Thyroid gland (tissue), 4 donors: ENCODE measurements at places on chromosomes 3 and 15. TPM values are rescaled to one million over a fixed set of nuclear protein-coding genes. Genes with fewer than 3 reads are reported as not detected.

DNA sequence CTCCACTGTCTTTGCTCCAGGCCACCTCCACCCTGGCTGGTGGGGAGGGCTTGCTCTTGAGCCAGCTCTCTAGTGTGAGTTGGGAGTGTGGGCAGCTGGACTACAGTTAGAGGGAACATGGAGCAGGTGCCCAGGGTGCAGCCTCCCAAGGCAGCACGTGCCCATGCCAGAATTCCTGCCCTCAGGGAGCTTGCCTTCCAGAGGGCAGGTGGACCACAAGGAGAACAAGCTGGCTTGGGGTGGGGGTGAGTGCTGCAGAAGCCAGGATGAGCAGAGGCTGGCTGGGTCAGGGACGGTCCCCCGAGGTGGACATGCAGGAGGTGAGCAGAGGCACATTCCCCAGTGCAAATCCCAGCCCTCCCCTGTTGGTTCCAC lies 89.5 kb downstream of the VGLL4 start:
- no peaks in the 10 kb centered on the region for H3K27me3 ChIP-seq
- DNase-seq, result no peak
- peaks cover 13% of the 10 kb centered on the region for H3K36me3 ChIP-seq
- peak overlapping the region; percentile 61 for H3K27ac ChIP-seq
- no peak overlapping the region for H3K4me3 ChIP-seq

MYLK gene
- 42.6 TPM for total RNA-seq

DNA sequence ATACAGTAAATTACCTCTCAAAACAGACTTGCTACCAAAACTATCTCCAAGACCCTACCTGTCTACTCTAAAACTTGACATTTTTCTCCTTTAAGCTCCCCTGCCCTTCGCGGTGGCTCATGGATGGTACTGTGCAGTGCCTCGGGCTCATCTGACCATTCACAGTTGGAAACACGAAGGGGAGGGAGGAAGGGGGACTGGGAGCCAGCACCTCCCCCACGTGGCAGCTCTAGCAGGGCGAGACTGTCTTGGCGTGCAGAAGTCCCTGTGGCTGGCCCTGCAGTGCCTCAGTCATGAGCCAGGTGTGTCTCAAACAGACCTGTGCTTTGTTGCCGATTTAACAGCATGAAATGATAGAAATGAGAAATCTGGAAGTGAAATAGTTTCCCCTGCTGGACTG lies 372.0 kb downstream of the GABRG3 start:
- H3K27me3 ChIP-seq, result no peaks in the 10 kb centered on the region
- DNase-seq, result peak; percentile 11
- no peaks in the 10 kb centered on the region for H3K36me3 ChIP-seq

GRCh38 chr15:93044301-93045190 lies 44.5 kb downstream of the RGMA start:
- no peak for DNase-seq
- H3K4me1 ChIP-seq, result peaks cover 3% of the 10 kb centered on the region
- no peaks in the 10 kb centered on the region for H3K27me3 ChIP-seq
- H3K4me3 ChIP-seq, result no peak overlapping the region
- no peaks in the 10 kb centered on the region for H3K36me3 ChIP-seq
- H3K27ac ChIP-seq, result no peak overlapping the region

DNA sequence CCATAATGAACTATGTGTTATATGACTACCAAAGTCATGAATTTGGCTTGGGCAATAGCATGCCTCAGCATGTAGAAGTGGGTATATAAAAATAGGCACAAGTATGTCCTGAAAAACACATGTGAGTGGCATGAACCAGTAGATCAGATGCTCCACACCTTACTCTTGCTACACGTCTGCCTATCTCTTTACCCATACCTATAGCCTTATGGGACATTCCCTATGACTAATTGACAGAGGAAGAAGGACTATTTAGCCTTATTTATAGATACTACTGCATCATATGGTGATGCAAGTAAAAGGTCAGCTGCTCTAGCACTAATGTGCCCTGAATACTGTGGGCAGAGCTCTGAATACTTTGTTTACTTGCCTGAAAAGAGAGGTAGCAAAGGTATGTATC lies 81.0 kb upstream of the ZPLD1 start:
- no peaks in the 10 kb centered on the region for H3K4me1 ChIP-seq
- H3K27ac ChIP-seq, result no peak overlapping the region
- H3K27me3 ChIP-seq, result no peaks in the 10 kb centered on the region
- DNase-seq, result no peak

DNA sequence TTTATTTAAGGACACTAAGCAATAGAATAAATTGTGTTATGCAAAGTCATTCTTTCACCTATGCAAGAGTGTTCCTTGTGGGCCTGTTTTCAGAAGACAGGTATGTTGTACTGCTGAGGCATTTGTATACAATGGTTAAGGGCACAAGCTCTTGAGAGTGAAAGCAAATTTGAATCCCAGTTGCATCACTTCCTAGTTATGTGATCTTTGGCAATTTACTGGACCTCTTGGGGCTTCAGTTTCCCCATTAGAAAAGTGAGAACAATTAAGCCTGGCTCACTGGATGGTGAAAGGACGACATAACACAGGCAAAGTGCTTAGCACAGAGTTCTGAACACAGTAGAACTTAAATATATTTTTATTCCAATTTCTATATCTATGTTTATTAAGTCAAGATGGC lies 117.4 kb downstream of the EFHB start:
- H3K27me3 ChIP-seq, result no peaks in the 10 kb centered on the region
- DNase-seq, result no peak
- H3K27ac ChIP-seq, result no peak overlapping the region
- no peaks in the 10 kb centered on the region for H3K36me3 ChIP-seq

BSN gene
- 0.56 TPM for total RNA-seq

DNA sequence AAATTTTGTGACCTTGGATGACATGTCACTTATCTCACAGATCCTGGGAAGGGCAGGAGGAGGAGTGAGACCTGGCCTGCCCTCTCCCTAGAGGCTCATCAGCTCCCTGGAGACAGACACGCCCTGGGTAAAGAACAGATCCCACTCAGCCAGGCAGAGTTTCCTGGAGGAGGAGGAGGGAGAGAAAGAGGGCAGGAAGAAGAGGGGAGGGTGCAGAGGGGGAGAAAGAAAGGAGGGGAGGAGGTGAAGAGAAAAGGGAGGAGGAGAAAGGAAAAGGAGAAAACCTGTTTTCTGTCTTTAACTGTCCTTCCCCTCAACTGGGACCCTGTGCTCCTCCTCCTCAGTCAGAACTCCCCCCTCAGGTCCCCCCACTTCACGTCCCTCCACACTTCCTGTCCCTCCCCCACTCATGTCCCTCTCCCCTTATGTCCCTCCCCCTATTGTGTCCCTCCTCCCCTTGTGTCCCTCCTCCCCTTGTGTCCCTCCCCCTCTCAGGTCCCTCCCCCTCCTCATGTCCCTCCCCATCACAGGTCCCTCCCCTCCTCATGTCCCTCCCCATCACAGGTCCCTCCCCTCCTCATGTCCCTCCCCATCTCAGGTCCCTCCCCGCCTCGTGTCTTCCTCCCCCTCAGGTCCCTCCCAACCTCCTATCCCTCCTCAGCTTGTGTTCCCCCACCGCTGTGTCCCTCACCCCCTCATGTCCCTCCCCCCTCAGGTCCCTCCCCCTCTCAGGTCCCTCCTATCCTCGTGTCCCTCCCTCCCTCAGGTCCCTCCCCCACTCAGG lies 52.3 kb upstream of the CGNL1 start:
- H3K27me3 ChIP-seq, result no peaks in the 10 kb centered on the region
- H3K27ac ChIP-seq, result no peak overlapping the region
- H3K4me1 ChIP-seq, result peaks cover 14% of the 10 kb centered on the region

DNA sequence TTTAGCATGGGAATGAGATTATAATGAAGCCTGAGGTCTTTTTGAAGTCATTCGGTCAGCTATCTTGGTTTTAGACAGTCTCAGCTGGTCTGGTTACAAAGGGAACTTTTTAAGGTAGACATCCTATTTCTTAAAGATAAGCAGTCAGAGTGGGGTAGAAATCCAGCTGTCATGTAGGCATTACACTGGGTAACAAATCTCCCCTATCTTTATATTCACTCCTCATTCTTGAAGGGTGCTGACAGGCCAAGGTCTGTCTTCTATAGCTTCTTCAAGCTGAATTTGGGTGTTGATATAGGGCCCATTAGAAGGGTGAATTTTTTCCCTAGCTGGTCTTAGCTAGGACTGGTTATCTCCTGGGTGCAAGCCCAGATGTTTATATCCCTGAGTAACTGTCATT lies 21.2 kb upstream of the NDN start:
- no peaks in the 10 kb centered on the region for H3K27me3 ChIP-seq
- H3K36me3 ChIP-seq, result no peaks in the 10 kb centered on the region
- no peak for DNase-seq
- H3K4me1 ChIP-seq, result no peaks in the 10 kb centered on the region
- H3K4me3 ChIP-seq, result no peak overlapping the region

DNA sequence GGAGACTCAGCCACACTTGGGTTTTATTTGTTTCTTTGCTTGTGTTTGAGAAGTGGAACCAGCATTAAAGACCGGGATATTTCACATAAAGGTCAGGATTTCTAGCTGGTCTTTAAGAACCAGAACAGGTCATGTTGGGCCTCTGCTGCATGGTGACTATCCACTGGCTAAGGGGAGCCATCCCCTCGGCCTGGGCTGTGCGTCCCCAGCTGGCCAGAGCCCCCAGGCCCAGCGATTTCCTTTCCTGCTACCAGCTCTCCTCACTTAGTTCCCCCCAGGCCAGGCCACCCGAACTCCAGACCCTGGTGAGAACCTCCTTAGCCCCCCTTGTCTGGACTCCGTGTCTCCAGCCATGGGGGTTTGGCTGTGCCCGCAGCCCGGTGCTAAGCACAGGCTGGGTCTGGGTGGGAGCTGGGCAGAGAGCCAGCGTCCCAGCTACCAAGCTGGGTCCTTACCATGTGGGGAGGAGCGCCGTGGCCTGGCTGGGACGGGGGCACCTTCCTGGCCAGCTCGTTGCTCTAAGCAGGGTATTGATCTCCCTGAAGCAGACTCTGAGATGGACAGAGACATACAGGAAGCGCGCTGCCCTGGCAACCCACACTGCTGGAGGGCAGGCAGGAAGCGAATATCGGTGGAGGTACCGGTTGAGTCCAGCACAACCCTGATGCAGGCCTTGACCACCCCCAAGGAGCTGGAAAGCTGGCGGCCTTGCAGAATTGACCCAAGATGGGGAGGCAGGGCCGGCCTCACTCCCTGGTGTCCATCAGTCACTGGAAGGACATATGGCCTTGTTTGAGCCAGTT lies 49.4 kb downstream of the KLF15 start:
- no peaks in the 10 kb centered on the region for H3K4me1 ChIP-seq
- no peak overlapping the region for H3K27ac ChIP-seq
- H3K27me3 ChIP-seq, result no peaks in the 10 kb centered on the region
- no peak overlapping the region for H3K4me3 ChIP-seq
- no peaks in the 10 kb centered on the region for H3K36me3 ChIP-seq

DNA sequence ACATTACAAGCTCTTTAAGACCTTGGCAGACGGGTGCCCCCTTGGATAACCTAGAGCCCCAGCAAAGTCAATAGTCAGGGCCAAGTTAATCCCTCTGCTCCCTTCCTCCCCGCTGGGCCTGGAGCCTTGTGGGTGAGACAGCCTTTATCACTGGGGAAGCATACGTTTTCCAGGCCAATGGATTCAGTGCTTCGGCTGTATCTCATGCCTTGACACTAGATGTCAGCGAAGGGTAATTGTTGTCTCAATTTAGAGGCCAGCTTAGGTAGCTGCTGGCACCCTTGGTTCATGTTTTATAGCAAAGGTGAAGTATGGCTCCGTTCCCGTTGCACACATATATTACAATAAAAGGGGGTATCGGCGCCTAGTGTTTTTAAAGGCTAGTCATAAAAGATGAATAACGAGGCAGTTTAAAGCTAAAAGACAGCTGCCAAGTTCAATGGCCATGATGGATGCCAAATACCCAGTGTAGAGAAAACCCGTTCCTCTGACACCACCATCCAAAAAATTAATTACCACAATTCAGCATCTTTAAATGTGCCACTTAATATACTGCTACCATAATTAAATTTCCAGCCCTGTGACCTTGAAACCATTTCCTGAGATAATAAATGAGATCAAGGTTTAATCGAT lies 52.3 kb upstream of the BNIP2 start:
- H3K27ac ChIP-seq, result no peak overlapping the region
- H3K27me3 ChIP-seq, result no peaks in the 10 kb centered on the region
- no peaks in the 10 kb centered on the region for H3K4me1 ChIP-seq
- no peak for DNase-seq
- H3K36me3 ChIP-seq, result no peaks in the 10 kb centered on the region
- H3K4me3 ChIP-seq, result no peak overlapping the region

DNA sequence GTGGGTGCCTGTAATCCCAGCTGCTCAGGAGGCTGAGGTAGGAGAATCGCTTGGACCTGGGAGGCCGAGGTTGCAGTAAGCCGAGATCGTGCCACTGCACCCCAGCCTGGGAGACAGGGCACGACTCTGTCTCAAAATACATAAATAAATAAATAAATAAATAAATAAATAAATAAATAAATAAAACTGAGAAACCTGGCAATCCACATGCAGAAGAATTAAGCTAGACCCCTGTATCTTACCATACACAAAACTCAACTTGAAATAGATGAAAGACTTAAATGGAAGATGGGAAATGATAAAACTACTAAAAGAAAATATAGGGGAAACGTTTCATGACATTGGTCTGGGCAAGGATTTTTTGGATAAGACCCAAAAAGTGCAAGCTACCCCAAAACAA lies 58.0 kb downstream of the ATP13A4 start:
- no peaks in the 10 kb centered on the region for H3K36me3 ChIP-seq
- H3K27me3 ChIP-seq, result no peaks in the 10 kb centered on the region
- H3K4me1 ChIP-seq, result peaks cover 13% of the 10 kb centered on the region
- H3K4me3 ChIP-seq, result no peak overlapping the region
- no peak for DNase-seq

DNA sequence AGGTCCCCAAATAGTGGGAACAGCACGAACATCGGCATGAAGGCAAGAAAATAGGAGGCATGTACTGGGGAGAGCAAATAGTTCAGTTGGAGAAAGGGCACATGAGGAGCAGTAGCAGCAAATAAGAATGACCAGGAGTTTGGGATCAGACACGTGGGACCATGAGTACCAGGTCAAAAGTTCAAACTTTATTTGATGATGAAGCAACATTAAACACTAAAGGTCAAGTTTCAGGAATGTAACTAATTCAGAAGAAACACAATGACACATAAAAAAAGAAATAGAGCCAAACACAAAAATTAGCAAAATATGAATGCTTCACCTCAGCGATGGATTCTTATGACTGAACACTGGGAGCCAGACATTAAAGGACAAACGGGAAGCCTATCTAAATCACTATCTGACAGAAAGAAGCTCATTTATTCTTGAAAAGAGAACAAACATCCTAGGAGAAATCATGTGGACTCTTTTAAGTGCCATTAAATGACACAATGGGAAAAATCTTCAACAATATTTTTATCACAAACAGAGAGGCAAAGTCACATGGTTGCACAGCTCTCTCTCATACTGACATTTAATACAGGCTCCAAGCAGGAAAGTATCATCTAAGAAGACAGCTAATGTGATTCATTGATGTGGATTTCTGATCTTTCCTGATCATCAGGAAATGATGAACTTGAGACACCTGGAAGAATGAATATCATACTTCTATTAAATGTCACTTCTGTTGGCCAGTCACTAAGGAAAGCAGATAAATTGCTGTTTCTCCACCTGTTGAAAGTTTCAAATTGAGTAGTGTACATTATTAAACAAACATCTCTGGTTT lies 216.9 kb upstream of the THBS1 start:
- H3K27ac ChIP-seq, result no peak overlapping the region
- no peak for DNase-seq
- H3K36me3 ChIP-seq, result no peaks in the 10 kb centered on the region
- H3K4me3 ChIP-seq, result no peak overlapping the region
